NCI-H1417 treated with DMSO at 0.1 percent for 48 hours (cell line): ENCODE measurements at places on chromosomes 1 and 21.
A peak's percentile ranks its signal among the peaks of the same experiment; 100 is the strongest.

DNA sequence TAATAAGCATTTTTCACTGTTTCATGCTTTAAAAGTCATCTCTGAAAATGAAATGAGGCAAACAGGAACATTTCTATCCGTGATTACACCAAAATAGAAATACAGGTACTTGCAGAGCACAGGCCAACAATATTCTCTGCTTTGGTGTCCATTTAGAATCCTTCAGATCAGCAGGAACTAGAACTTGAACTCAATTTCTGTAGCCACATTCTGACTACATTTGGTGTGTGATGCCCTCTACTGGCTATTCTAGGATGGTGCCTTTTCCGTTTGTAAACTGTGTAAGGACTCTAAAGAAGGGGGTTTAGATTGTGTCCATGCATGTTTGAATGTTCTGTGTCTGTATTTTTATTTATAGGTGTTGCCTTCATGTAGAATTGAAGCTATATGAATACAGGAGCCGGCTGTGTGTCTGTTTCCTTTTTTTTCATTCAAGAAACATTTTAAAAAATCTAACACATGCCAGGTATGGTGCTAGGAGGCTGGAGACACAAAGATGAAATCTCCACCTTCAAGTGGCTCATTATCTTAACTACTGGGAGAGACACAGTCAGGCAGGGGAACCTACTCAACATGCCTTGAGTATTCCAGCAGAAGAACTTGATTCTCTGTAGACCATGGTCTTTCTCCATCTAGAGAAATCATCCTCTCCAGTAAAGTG is 7.6 kb upstream of the ZNF326 start:
- DNase-seq = peak; percentile 39

- DNase-seq = no peak
Observed at GRCh38 chr1:64082459-64082858, 121.0 kb upstream of the UBE2U start.

GRCh38 chr1:178020968-178021640 is 51.2 kb upstream of the SEC16B start:
- DNase-seq = peak; percentile 42

GRCh38 chr1:156417401-156418020 is 48.5 kb downstream of the RHBG start:
- no peak for DNase-seq

- DNase-seq = no peak
Observed at GRCh38 chr21:37915941-37916309, 332 bp downstream of the KCNJ6 start.

GRCh38 chr1:111911061-111911460 is 78.4 kb downstream of the KCND3 start:
- no peak for DNase-seq

DNA sequence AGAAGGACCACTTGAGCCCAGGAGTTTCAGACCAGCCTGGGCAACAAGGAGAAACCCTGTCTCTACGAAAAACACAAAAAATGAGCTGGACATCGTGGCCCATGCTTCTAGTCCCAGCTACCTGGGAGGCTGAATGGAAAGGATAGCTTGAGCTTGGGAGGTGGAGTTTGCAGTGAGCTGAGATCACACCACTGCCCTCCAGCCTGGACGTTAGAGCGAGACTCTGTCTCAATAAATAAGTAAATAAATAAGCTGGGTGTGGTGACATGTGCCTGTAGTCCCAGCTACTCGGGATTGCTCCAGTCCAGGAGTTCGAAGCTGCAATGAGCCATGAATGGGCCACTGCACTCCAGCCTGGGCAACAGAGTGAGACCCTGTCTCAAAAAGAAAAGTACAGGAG is 3.6 kb downstream of the AKR1A1 start:
- DNase-seq = no peak

- DNase-seq = no peak
Observed at GRCh38 chr1:22262583-22262982, 119.7 kb upstream of the WNT4 start.

DNA sequence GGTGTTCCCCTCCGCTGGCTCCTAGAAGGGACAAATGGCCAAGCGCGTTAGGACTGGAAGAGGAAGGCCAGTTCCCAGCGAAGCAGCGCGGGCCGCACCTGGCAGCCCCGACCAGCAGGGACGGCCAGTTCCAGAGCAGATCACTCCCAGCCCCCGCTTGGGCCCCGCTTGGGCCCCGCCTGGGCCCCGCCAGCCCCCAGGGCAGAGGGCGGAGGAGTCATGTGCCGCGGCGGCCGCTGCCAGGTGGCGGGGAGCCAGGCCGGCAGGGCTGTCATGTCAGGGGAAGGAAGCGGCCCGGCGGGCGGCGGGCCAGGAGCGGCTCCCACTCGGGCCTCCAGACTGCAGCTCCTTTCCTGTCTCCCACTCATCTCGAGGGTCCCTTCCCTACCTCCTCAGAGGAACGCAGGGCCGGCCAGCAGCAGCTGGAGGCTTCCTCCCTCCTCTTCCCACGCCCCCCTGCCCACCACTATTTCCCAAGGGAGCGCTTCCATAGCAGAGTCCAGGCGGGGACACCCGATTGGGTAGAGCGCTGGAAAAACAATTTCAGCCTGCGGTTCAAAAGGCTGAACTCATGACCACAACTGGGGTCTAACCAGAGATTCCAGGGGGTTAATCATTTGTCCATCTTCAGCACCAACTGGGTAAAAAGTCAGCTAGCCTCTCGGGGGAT is 16.5 kb downstream of the ZNF697 start:
- no peak for DNase-seq

DNA sequence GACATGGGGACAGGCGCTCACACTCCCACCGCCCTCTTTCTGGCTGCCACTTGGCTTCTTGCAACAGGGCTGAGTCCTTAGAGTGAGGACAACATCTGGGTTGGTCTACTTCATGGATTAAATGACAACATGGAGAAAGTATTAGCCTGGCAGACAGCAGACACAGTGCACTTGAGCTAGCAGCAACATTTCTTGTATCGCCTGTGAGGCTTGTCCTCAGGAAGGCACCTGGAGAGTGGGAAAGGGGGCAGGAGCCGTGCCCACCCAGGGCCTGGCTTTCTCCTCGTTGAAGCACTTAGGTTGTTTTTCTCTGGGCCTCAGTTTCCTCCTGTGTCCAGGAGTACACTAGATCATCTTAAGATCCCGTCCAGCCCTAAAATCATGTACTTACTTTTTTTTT is 3.7 kb downstream of the ELF3 start:
- DNase-seq = no peak

DNA sequence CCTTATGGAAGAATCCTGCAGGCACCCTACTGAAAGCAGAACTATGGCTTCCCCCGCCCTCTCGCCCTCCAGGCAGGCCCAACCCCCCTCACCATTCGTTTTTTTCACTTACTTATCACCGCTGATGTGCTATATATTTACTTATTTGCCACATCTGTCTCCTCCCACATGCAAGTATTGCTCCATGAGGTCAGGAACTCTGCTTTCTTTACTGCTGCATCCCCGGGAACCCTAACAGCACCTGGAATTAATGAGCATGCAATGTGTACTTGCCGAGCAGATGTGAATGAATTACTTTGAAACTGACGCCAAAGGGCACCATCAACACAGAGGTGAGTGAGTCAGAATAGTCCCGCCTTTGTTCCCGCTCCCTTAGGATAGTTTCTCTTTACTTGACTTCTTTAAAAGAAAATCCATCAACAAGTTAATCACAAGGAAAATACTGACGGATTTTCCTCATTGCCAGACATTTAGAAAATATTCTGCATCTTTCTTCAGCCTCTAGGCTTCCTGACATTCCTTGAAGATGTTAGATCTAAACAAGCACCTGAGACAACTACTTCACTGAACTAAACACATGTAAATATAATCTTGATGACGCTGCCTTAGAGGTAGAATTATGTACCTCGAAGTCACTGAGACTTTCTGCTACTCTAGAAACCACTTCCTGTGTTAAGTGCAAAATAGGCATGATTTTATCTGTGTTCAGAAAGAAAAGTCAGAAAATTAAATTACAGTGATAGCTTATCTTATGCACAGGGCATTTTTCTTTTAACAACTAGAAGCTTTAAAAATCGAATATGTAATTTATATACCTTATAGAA is 17.5 kb upstream of the RAB4A start:
- no peak for DNase-seq

GRCh38 chr1:241531195-241532161 is 700 bp upstream of the KMO start:
- DNase-seq = peak; percentile 72

GRCh38 chr1:185400052-185400451 is 83.0 kb upstream of the IVNS1ABP start:
- no peak for DNase-seq

DNA sequence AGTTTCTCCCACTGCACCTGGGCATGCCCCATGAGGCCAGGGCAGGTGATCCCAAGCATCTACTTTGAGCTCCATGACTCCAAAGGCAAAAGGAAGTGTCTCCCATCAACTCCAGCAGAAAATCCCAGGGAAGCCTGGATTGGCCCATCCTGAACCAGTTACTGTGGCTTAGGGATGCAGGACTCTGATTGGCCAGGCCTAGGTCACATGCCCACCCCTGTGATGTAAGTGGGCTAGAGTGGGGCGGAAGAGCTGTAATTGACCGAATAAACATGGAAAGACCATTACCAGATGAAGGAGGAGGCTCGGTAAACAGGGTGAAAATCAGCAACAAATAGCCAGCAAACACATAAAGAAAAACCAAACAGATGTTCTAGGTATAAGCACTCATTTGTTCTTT is 45.2 kb downstream of the MATN1 start:
- no peak for DNase-seq

DNA sequence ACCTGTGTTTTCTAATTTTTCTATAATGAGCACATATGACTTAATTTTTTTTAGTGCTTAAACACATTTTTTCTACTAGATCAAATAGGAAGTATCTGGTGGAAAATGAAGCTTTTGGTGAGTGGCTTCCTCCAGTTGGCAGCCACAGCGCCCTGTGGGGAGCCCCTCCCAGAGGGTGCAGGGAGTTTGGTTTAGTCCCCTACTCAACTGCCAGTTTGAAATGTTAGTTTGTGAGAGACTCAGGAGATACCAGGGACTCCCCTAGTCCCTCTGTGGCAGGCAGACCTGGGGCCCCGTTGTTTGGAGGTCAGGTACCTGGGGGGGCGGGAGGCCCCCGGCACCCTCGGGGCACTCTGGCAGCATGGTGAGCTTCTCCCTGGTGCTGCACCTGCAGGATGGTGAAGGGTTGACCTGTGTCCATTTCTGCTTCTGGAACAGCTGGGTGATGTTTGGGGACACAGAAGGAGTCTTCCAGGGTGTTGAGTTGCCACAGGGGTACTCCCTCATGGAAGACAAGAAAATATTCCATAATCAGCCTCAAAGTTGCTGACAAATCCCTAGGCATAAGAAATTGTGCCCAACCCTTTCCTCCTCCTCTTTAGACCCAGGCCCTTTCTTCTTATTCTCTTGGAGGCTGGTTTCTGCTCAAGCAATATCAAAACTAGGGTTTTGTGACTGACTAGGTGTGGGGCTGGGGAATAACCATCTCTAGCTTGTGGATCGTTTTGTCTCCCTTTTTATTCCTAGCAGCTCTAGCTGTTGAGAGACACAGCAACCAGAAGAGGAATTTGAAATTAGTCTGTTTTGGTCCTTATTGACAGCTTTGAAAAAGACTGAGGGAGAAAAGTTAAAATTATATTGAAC is 91.6 kb downstream of the ABCA4 start:
- no peak for DNase-seq

GRCh38 chr1:235138821-235139220 is 10.2 kb upstream of the TOMM20 start:
- no peak for DNase-seq

GRCh38 chr1:1020000-1020404 is at the start of gene AGRN:
TSS of gene AGRN (plus strand) at chr1:1020120. CDS start at chr1:1020173, 53 bp downstream.
- no peak for DNase-seq

GRCh38 chr1:175618559-175618958 is 124.8 kb downstream of the TNR start:
- no peak for DNase-seq

GRCh38 chr1:179815641-179816040 is 62.0 kb downstream of the TOR1AIP2 start:
- DNase-seq = no peak

DNA sequence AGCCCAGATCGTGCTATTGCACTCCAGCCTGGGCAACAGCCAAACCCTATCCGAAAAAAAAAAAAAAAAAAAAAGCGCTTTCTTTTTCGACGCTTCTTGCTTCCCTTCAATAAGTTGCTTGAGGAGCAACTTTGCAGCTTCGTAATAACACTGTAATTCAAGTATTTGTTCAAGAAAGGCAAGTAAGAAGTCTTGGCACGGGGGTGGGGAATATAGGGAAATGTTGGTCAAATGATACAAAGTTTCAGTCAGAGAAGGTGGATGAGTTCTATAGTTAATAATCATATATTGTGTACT is 871 bp upstream of the PSMA5 start:
- no peak for DNase-seq
